ENCODE measurements at places on chromosomes 4 and X. TPM values are rescaled to one million over a fixed set of nuclear protein-coding genes. Genes with fewer than 3 reads are reported as not detected.

The DMP1 gene
- total RNA-seq = not detected

The KLHL34 gene
- not detected for total RNA-seq

The PNMA3 gene
- total RNA-seq = not detected

The TMEM33 gene
- 30.8 TPM for total RNA-seq

The SSX3 gene
- not detected for total RNA-seq

The PSAPL1 gene
- total RNA-seq = not detected

The FLNA gene
- 1,686 TPM for total RNA-seq

The GYPE gene
- total RNA-seq = 2.1 TPM

The SULT1E1 gene
- not detected for total RNA-seq

The USP17L12 gene
- not detected for total RNA-seq

The AGA gene
- 16.0 TPM for total RNA-seq

The CCSER1 gene
- total RNA-seq = not detected

The TLR2 gene
- total RNA-seq = not detected

The PTCHD1 gene
- total RNA-seq = not detected

The IL3RA gene
- total RNA-seq = not detected

The LINC00632 gene
- total RNA-seq = not detected

The TAF7L gene
- total RNA-seq = 0.08 TPM

The CNKSR2 gene
- total RNA-seq = not detected

The COX7B2 gene
- not detected for total RNA-seq

The SUPT20HL1 gene
- not detected for total RNA-seq

The MAN2B2 gene
- total RNA-seq = 12.1 TPM

The PLK4 gene
- 81.7 TPM for total RNA-seq

The SUPT20HL2 gene
- not detected for total RNA-seq

The FGFR3 gene
- total RNA-seq = 13.8 TPM

The PAGE2 gene
- not detected for total RNA-seq

The ARX gene
- total RNA-seq = not detected

The F11 gene
- not detected for total RNA-seq

The CCNB3 gene
- total RNA-seq = not detected

The MAGED4B gene
- total RNA-seq = 16.1 TPM

All from SJSA1 (cell line).